Lung microvascular endothelial cell (primary cell): ENCODE measurements at places on chromosomes 16 and 17. TPM values are rescaled to one million over a fixed set of nuclear protein-coding genes. Genes with fewer than 3 reads are reported as not detected.

DNA sequence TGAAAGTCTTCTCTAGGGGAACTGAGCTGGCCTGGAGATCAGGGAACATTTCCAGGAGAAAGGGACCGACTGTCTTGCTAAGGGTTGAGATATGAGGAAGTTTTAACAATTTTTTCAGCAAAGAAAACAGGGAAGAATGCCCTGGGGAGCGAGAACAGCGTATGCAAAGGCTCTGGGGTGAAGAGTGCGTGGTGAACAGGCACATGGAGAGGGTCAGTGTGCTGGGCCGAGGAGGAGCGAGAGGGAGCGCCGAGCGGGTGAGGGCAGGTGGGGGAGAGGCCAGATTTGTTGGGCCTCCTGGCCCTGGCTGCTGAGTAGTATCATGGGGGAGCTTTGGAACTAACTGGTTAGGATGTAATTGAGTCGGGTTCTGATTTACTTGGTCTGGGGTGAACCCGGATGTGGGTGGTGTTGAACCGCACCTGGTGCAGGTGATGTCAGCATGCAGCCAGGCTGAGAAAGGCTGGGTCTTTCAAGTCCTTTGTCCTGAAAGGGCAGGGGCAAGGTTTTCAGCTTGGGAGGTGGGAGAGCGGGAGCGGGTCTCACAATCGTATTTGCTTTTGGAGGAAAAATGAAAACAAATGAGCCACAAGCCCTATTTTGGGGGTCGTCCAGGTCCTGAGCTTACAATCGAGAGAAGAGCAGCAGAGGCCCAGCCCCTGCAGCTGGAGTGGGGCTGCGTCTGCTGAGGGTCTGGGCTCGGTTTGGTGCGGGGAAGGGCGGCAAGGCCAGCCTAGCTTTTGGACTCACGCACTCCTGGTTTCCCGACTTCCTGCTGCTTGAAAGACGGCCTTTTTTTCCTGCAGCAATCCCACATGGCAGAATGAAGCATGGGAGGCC lies 11.1 kb upstream of the WFDC1 start:
- DNase-seq = no peak

- no peak for DNase-seq
Measured at GRCh38 chr17:76445697-76446448, 7.1 kb downstream of the UBE2O start.

Gene YBX2
- total RNA-seq = under 0.01 TPM in 2 replicates

DNA sequence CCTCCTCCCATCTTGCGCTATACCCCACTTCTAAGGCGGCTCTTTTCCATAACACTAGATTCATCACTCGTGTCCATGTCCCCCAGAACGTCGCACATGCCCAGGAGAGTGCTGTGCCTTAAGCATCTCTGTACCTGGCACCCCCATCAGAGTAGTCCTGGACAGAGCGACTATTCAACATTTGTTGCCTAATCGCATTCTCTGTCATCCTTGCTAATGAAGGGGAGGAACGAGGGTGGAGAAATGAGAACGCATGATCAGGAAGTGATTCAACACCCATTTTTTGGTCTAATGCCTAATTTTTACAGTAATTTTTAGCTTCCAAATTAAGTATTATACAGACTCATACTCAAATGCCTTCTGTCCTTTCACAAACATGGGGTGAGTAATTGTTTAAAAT lies 53.2 kb downstream of the SLC39A11 start:
- no peak for DNase-seq

Gene TAT
- not detected in 2 replicates for total RNA-seq

GRCh38 chr16:69199382-69199781 lies 12.4 kb downstream of the SNTB2 start:
- no peak for DNase-seq

- DNase-seq = no peak
Measured at GRCh38 chr17:50621574-50622031, 13.1 kb upstream of the ABCC3 start.

GRCh38 chr17:63622574-63623390 lies 565 bp downstream of the MAP3K3 start:
- peak; percentile 92 for DNase-seq

Gene ABCC1
- total RNA-seq = 16.6 and 25.4 TPM in 2 replicates

DNA sequence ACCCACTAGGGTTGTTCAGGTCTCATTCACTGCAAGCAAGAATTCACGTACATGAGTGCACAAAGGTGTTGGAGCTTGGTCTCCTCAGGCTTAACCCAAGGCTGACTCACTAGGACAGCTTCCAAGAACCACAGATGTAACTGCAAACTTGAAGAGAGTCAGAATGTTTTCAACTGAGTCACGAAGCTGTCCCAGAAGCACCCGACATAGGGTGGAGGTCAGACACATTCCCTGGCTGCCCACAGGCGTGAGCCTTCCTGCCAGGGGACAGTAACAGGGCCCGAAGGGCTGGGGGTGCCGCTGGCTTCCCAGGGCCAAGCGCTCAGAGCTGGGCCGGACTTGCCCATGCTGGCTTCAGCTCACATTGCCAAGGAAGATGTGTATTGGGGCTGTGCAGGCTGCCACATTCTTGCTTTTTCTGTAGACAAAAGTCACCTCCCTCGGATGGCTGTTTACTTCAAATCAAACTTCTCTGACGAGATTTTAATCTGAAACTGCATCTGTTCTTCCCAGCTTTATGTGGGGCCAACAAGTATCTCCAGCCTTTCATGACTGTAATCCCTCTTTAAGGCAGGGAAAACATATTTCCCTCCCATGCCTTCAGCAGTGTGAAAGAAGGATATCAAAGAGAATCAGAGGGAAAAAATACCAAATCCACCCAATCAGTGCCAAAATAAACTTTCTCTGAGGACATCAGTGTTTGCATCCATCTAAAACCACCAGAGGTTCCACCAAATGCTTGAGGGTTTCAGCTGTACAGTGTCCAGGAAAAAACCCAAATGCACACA lies 14.3 kb downstream of the CMTM3 start:
- DNase-seq = no peak

DNA sequence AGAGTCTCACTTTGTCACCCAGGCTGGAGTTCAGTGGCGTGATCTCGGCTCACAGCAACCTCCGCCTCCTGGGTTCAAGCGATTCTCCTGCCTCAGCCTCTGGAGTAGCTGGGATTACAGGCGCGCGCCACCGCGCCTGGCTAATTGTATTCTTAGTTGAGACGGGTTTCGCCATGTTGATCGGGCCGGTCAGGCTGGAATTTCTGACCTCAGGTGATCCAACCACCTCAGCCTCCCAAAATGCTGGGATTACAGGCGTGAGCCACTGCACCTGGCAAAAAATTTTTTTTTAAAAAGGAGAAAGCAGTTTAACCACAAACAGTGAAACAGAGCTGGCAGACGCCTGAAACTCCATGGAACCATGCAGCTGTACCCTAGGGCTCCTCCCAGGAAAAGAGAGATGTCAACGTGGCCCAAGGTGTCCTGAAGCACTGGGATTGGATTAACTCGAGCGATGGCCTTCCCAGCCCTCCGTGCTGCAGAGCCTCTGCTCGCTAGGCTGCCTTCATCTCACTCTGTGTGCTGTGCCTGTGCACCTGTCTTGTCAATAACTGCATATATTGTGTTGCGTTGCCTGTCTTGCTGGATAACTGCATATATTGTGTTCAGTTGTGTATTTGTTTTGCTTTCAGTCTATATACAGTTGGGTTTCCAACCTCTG lies 29.6 kb upstream of the FOXK2 start:
- no peak for DNase-seq

DNA sequence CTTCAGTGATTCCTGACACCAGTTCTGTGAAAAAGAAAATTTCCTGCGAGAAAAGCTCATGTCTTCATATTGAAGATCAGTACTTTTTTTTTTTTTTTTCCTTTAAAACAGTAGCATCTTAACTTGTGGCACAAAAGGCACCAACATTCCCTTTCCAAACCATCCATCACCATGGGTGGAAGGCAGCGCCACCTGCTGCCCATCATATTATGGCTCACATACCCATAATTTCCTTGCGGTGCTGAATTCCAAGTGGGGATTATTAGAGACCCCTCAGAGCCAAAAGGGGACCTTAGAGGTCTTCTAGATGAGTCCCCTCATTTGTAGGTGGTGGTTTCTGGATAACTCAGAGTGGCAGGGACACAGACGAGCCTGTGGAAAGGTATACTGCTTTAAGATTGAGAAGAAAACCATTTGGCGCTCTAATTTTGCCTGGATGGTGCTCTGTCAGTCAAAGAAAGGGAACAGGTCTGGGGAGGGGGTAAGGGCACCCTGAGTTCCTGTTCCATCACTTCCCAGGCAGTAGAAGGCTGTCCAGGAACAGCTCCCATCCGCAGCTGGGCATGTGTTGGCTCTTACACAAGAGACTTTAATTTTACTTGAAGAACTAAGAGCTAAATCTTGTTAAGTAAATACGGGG lies 7.9 kb upstream of the SOST start:
- peak; percentile 39 for DNase-seq
